ENCODE measurements at places on chromosomes 1 and 21.

DNA sequence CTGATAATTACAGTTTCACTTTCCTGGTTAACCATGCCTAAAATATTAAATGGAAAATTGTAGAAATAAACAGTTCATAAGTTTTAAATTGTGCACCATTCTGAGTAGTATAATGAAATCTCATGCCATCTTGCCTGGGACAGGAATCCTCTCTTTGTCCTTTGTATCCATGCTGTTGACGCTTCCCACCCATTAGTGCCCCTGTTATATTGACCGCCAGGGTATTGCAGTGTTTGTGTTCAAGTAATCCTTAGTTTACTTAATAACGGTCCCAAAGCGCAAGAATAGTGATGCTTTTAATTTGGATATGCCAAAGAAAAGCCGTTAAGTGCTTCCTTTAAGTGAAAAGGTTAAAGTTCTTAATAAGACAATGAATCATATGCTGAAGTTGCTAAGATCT, 41.7 kb downstream of the RPRD2 start:
- no peak for DNase-seq

- no peak for DNase-seq
These were observed 7.5 kb upstream of the LAPTM5 start for GRCh38 chr1:30764939-30765555.

- no peak for DNase-seq
These were observed 303.6 kb downstream of the PTPRU start for GRCh38 chr1:29539971-29540370.

DNA sequence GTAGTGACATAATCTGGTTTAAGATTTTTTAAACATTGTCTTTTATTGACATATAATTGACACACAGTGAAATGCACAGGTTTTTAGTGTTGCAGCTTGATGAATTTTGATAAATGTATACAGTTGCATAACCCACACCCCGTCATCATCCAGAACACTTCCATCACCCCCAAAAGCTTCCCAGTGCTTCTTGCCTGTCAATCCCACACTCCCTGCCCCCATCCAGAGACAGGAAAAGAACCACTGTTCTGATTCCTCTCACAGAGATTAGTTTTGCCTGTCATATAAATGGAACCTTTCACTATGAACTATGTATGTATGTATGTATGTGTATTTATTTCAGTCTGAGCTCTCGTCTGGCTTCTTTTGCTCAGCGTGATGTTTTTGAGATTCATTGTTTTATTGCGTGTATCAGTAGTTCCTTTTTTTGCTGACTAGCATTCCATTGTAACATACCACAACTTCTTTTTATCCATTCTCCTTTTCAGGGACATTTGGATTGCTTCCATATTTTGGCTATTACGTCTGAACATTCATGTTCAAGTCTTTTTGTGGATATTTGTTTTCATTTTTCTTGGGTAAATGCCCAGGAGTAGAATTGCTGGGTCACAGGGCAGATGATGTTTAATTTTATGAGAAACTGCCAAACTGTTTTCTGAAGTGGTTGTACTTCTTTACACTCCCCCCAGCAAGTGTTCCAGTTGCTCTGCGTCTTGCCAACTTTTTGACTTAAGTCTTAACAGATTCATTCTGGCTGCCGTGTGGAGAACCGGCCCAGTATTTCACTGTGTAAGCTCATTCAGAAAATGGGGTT, 8.7 kb downstream of the UBIAD1 start:
- DNase-seq: peak; percentile 42

GRCh38 chr1:214123061-214123784, 135.4 kb downstream of the PROX1 start:
- peak; percentile 81 for DNase-seq

DNA sequence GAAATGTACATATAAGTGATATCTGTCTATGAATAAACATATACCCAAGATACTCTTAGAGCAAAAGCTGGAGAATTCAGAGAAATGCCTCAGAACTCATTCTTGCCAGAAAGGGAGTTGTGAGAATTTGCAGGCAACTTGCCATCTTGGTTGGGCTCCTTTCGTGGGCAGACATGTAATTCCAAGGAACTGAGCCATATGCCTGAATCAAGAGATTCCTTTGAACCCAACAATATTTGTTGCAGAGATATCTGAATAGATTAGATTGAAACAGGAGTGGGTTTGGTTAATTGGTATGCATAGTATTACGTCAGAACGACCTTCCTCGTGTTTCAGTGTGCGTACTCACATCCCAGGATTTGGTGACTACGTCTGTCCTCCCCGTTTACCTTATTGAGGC, 67.0 kb downstream of the TGFB2 start:
- no peak for DNase-seq

- no peak for DNase-seq
These were observed 3.2 kb downstream of the UBQLN4 start for GRCh38 chr1:156050376-156050775.

GRCh38 chr21:15837645-15838044, 107.9 kb downstream of the USP25 start:
- no peak for DNase-seq

GRCh38 chr1:205199931-205200299, 11.6 kb downstream of the DSTYK start:
- no peak for DNase-seq

DNA sequence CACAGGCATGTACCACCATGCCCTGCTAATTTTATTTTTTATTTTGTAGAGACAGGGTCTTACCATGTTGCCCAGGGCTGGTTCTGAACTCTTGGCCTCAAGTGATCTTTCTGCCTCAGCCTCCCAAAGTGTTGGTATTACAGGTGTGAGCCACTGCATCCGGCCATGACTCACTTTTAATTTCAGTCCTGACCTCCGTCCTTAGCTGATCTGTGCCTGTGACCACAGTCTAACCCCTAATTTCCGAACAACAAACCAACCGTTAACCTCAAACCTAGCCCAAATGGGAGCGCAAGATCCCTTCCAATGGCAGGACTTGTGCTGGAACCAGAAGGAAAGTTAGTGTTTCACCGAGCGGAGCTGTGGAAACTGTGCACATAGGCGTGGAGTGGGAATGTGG, 29.3 kb upstream of the MAN1C1 start:
- DNase-seq: no peak

GRCh38 chr1:11383553-11384169, 95.3 kb upstream of the DISP3 start:
- peak; percentile 27 for DNase-seq

DNA sequence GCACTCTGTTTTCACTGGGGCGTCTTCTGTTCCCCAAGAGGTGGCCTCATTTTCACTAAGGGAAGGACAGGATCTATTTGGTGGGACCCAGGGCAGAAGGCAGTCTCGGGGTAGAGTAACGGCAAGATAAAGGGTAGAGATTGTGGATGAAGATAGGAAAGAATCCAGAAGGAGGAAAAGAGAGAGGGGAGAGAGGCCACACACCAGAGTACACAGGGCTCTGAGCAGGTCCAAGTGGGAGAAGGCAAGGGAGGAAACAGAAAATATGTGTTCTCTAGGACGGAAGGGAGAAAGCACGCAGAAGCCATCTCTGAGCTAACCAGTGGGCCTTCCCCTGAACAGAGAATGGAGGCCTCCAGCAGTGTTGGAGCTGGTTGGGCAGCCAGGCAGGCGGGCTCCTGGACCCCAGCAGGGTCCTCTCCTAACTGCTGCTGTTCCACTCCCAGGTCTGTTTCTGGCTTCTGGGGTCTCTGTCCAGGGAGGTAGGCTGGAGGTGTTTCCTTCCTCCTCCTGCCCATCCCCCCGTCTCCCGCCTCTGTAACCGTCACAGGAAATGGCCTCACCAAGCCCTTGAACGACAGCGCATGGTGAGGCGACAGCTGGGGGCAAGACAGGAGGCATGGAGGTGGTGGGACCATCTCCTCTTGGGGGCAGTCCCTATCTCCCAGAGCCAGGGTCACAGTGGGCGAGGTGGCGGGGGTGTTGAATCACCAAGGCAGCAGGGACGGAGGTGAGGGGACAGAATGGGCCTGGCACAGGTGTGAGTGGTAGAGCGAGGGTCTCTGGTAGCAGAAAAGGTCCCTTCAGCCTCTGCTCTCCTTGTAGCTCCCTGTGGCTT, 649 bp downstream of the PTPN7 start:
- DNase-seq: no peak

- no peak for DNase-seq
These were observed 43.2 kb upstream of the BACE2 start for GRCh38 chr21:41124641-41125201.

GRCh38 chr21:35987475-35987874, 72.9 kb downstream of the SETD4 start:
- DNase-seq: no peak

- DNase-seq: peak; percentile 93
These were observed 1046.2 kb downstream of the BRINP3 start for GRCh38 chr1:189431447-189431846.

DNA sequence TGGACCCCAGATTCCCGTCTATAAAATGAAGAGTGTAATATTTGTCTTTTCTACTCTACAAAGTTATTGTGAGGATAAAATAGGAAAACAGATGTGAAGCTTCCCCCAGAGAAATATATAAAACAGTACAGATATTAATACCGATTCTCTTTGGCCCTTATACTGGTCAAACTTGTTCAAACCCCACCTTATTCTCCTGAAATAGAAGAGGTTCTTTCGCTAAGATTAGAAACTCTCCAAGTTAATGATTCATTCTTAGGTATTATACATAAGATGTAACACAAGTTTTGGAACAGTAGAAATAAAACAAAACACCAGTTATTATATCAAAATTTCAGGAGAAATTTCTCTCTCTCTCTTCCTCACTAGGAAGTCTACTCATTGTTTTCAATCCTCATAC, 852.4 kb upstream of the ADAMTS5 start:
- no peak for DNase-seq

DNA sequence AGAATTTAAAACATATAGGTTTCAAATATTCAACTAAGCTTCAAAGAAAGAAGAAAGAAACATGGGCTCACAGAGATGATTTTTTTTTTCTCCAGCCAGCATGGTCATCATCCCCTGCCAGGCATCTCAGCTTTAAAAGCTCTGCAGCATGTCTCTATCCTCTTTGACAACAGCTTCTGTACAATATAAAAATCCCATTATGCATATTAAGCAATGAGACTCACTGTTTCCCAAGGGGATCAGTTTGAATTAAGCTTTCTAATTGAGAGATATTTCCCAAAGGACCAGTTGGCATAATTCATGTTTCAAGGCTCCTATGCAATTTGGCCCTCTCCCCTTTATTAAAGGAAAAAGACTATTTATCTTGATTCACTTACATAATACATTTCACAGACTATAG, 220.3 kb downstream of the GRIK1 start:
- no peak for DNase-seq

DNA sequence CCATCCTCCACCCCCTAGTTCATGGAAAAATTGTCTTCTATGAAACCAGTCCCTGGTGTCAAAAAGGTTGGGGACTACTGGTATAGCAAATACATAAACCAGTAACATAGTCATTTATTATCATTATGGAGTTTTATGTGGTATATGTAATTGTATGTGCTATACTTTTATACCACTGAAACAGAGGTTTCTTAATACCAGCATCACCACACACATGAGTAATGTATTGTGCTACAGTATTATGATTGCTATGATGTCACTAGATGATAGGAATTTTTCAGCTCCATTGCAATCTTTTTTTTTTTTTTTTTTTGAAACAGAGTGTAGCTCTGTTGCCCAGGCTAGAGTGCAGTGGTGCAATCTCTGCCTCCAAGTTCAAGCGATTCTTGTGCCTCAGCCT, 5.7 kb upstream of the PAXBP1 start:
- DNase-seq: no peak

GRCh38 chr1:33624991-33625870, 152.8 kb downstream of the ZSCAN20 start:
- peak; percentile 11 for DNase-seq

GRCh38 chr1:203534526-203534925, 40.6 kb downstream of the OPTC start:
- peak; percentile 38 for DNase-seq

DNA sequence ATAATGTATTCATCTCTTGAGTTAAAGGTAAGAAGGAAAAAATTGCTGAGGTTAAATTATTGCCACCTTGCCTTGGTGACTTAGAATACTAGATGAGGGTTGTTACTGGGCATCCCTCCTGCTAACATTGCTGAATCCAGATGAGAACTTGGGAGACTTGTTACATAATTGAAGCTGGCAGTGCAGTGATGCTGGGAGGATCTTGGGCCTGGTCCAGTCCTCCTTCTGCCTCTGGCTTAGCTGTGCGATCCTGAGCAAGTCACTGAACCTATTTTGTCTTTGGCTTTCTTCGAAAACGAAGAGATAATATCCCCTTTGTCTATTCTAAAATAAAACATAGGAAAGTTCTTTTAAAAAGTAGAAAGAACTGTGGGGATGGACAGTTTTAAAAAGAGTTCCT, 244.9 kb upstream of the NRIP1 start:
- DNase-seq: no peak

- DNase-seq: no peak
These were observed 147.1 kb downstream of the SLC45A1 start for GRCh38 chr1:8465013-8465412.

- DNase-seq: no peak
These were observed 178.6 kb downstream of the PRDM16 start for GRCh38 chr1:3247521-3248121.

DNA sequence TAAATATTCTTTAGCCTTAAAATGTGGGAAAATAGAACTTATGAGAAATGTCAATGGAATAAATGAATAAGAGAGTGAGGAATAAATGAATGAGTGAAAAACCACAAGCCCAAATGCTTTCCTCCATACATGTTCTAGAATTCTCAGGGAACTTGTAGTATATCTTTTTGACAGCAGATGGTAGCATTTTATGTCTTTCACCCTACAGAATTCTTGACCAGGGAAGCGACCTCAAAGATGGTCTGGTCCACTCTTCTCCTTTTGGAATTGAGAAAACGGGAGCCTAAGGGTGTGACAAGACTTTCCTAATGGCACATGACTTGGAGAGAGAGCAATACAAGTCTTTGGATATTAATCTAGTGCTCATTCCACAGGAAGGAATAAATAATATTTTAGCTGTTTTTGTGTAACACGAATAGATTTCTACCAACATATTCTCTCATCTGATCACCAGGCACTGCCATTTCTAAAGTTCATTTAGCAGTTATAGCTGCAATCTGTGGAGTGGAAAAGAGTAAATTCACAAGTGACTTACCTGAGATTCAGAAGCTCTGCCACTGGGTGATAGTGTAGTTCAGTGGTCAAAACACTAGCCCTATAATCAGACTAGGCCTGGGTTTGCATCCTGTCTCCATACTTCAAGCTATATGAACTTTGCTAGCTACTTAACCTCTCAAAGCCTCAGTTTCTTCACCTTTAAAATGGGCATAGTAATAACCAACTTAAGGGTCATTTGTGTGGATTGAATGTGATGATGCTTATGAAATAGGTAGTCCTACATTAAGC, 15.0 kb upstream of the F5 start:
- peak; percentile 19 for DNase-seq

GRCh38 chr1:89657886-89658285, 25.0 kb downstream of the LRRC8C start:
- DNase-seq: no peak

Measured in NCI-H446 (cell line).